ENCODE measurements at places on chromosomes 4 and X.

- no peak for DNase-seq
These were observed 46.5 kb downstream of the CWH43 start for GRCh38 chr4:49032440-49033161.

GRCh38 chr4:81814987-81815541 lies 343.4 kb upstream of the RASGEF1B start:
- DNase-seq = no peak

DNA sequence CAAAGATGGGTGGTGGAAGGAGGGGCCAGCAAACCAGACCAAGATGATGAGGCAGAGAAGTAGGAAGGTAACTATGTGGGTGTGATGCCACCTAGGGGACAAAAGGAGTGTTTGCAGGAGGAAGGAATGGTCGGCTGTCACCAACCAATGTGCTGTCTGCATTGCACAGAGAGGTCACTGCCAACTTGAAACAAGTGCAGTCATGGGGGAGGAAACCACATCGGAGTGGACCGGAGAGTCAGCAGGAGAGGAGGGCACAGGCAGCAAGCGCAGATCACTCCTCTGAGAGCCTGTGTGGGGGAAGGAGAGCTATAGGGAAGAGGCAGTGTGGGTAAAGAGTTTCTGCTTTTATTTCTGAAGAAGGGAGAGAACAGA lies 38.5 kb upstream of the FGFBP2 start:
- DNase-seq = no peak

DNA sequence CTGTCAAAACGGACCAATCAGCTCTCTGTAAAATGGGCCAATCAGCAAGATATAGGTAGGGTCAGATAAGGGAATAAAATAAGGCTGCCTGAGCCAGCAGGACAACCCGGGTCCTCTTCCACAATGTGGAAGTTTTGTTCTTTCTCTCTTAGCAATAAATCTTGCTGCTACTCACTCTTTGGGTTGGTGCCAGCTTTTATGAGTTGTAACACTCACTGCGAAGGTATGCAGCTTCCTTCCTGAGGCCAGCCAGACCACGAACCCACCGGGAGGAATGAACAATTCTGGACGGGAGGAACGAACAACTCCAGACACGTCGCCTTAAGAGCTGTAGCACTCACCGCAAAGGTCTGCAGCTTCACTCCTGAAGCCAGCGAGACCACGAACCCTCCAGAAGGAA lies 287.8 kb downstream of the RAPGEF2 start:
- no peak for DNase-seq

- no peak for DNase-seq
These were observed 31.1 kb upstream of the WDR17 start for GRCh38 chr4:176034499-176034898.

DNA sequence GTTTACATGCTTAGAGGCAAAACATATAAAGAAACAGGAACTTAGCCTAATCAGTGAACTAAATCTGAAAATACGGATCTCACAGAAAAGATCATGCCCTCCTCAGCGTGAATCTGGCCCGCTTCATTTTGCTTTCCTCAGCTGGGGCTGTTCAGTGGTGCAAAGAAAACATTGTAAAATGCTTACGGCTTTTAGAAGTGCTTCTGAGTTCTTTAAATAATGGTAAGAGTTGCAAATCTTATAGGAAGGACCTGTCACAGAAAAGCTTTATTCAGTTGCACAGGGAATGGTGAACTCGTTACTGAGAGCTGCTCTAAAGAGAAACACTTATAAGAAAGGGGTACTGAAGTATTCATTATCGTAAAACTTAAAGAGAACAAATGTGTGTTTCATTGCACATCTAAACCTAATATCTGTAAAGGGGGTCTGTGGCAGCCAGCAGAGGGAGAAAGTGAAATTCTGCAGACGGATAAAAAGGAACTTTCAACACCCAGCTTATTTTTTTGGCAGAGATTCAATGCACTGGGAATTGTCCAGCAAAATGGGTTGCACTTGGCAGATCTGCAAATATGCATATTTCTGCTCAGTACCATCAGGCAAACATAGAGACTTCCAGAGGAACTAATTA lies 139.2 kb upstream of the ANK2 start:
- DNase-seq = no peak

DNA sequence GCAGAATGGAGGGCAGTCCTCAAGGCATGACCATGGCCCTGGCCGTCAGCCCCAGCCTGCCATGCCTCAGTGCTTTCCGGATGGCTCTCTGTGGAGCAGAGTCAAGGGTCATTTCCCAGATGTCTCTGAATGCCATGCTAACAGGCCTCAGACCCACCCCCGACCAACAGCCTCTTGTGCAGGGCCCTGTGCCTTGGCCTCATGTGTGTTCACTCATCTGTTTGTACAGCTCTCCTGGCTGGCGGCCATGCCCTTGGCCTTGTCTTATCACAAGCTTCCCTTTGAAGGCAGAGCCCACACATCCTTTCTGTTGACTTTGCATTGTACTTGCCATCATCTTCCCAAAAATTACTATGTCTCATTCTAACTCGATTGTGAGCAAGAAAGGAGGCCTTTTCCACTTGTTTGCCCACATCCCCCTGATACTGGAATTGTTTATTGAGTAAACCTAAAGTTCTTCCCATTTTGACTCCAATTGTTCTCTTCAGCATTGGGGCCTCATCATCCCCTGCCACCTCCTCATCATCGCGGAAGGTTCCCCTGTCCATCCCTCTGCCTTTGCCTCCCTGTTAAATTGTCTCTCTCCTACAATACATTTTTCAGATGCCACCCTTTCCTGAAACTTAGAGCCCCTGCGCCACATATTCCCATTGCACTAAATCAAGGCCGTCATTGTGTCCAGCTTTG lies 6.3 kb downstream of the CA5B start:
- no peak for DNase-seq

DNA sequence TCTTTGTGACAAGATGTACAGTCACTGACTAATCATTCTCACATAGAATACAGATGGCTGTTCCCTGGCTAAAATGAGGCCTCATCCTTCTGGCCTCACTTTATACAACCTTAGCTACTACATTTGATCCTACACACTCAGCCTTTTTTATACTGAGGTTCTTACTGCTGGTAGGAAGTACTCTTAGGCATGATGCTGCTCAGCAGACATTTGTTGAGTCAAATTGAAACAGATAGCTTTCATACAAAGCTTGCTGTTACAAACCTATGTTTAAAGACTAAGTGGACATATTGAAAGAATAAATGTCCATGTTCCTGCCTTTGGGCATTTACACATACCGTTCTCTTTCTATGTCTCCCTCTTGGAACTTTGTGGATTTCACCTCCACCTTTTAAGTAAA lies 154.9 kb downstream of the NPFFR2 start:
- DNase-seq = no peak

DNA sequence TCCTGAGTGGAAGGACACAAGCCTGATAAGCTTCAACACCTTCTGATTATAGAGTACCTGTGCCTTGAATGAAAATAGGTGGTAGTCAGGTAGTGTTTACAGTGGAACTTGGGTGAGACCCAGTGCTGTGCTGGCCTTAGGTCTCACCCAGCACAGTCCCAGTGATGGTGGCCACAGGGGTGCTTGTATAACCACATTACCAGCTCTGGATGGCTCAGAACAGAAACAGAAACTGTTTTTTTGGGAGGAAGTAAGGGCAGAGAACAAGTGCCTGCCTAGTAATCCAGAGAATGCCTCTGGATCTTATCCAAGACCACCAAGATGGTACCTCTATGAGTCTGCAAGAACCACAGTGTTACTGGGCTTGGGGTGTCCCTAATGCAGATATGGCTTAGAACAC lies 171.5 kb upstream of the DIPK2B start:
- no peak for DNase-seq

- no peak for DNase-seq
These were observed 125.1 kb downstream of the CAMK2D start for GRCh38 chr4:113636438-113636818.

DNA sequence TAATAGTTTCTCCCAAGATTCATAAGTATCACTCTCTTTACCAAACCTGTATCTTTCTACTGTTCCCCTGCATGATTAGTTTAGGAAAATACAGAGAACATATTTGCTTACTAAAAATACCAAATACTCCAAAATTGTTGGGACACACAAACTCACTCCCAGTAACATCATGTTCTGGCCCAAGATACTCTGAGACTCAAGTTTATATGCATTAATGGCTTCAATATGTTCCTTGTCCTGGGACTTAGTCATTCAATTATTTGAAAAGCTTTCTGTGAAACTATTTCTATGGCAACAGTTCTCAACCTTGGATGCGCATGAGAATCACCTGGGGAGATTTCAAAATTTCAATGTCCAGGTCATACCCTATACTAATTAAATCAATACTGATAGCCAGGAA lies 138.9 kb upstream of the PTCHD1 start:
- DNase-seq = no peak

DNA sequence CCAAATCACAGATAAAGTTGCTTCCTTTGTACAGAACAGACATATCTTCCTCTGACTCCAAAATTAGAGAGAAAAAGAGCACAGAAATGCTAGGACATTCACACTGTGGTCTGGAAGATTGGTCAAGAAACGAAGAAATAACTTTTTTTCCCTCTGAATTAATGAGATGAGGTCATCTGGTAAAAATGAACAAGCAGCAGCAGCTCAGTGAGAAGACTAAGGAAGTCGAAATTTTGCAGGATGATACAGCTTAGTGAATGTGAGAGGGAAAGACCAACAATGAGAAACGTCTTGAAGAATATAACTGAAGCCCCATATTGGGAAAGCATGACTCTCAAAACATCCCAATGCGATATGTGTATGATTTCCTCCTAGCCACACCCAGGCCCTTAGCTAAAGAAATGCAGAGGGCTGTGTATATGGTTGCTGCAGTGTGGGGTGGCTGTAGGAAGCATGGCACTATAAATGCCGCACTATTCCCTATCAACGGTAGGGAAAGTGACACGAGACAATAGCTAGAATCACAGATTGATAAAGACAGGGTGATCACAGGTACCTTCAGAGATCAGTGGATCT lies 208.6 kb downstream of the VEGFC start:
- no peak for DNase-seq

GRCh38 chr4:2652415-2653160 lies 103.5 kb downstream of the TNIP2 start:
- DNase-seq = no peak
